Activated CD4-positive, alpha-beta T cell treated with anti-CD3 and anti-CD28 coated beads for 4 hours (primary cell): ENCODE measurements at places on chromosomes 1 and 21.

- no peak for DNase-seq
These were observed 19.0 kb upstream of the DUSP10 start for GRCh38 chr1:221760911-221761310.

- no peak for DNase-seq
These were observed 46.1 kb downstream of the FAF1 start for GRCh38 chr1:50913954-50914353.

DNA sequence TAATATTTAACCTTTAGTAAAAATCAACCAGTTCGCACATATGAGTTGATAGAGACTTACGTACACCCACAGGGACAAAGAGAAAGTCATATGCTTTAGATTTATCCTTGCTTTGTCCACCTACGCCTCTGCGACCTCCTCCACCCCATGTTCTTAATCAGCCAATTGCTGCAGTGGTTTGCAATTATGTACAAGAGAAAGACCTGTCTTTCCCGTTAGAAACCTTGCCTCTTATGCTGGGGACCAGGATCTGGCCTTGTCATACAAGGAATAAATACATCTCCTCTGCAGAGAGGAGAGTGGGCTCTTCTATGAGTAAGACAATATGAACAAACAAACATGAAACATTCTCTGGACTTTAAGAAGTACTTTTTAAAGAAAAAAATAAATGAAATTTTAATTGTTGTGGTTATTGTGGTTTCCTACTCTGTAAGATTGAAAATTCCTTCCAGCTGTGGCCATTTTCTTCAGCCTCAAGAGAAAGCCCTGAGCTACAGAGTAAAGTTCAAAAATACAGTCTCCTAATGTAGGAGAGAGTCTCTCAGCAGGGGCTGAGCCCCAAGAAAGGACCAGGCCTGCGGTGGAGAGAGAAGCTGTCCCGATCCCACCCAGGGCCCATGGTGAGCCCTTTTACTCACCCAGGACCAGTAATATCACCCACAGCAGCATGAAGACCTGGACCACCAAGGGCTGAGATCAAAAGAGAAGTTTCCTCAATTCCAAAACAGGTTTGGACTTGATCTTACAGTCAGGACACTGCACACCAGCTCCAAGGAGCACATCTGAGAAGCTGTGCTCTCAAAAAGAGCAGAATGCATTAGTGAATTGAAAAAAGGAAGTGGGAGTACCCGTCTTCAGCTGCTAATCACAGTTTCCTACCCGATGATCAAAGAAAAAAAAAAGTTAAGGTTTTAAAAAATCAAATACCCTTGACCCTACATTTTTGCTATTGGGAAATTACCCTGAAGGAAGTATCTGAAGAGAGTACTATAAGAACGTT, at the start of gene FCRL5:
Gene FCRL5 (minus strand): TSS at position 822 of the 1,000 bp plus-strand sequence. CDS start 153 bp downstream, at position 669.
- no peak for DNase-seq

- DNase-seq, result no peak
These were observed 1.8 kb downstream of the SFT2D2 start for GRCh38 chr1:168227620-168228019.

GRCh38 chr1:181126871-181127587, 38.5 kb downstream of the IER5 start:
- DNase-seq, result no peak

GRCh38 chr1:62906428-62906886, 122.5 kb downstream of the ATG4C start:
- no peak for DNase-seq

DNA sequence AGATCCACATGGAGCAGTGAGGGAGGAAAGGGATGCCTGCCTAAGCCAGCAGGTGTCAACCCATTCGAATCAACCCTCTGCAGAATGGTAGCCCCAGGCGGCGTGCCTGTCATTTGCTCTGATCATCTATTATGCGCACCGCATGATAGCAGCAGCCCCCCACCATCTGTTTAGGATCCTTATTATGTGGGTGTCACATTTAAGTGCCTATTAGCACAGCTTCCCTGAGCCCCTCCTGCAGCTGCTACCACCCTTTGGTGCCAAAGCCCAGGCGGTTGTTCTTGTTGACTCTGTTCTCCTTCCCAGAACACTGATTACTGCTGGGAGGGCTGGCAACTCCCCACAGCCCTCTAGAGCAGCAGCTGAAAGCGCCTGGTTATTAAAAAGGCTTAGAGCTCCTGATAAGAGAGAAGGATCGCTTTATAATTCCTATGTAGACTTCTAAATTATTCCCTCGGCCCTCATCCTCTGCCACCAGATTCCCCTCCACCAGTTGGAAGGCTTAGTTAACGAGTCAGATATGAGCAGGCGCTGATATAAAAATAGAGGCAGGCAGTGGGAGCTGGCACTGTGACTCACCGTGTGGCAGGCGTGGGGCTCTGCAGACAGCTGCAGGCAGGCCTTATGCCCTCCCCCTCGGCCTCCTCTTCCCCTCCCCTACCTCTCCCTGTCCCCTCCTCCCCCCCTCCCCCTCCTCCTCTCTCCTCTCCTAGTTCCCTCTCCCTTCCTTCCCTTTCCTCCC, 23.0 kb downstream of the ACTA1 start:
- DNase-seq, result no peak

GRCh38 chr1:11550664-11551283, 71.8 kb downstream of the DISP3 start:
- no peak for DNase-seq

GRCh38 chr1:42674214-42674613, 8.0 kb upstream of the YBX1 start:
- DNase-seq, result no peak

- DNase-seq, result no peak
These were observed 92.7 kb downstream of the SUSD4 start for GRCh38 chr1:223271085-223271781.

GRCh38 chr1:39258146-39258924, 53.8 kb downstream of the MACF1 start:
- peak; percentile 62 for DNase-seq

DNA sequence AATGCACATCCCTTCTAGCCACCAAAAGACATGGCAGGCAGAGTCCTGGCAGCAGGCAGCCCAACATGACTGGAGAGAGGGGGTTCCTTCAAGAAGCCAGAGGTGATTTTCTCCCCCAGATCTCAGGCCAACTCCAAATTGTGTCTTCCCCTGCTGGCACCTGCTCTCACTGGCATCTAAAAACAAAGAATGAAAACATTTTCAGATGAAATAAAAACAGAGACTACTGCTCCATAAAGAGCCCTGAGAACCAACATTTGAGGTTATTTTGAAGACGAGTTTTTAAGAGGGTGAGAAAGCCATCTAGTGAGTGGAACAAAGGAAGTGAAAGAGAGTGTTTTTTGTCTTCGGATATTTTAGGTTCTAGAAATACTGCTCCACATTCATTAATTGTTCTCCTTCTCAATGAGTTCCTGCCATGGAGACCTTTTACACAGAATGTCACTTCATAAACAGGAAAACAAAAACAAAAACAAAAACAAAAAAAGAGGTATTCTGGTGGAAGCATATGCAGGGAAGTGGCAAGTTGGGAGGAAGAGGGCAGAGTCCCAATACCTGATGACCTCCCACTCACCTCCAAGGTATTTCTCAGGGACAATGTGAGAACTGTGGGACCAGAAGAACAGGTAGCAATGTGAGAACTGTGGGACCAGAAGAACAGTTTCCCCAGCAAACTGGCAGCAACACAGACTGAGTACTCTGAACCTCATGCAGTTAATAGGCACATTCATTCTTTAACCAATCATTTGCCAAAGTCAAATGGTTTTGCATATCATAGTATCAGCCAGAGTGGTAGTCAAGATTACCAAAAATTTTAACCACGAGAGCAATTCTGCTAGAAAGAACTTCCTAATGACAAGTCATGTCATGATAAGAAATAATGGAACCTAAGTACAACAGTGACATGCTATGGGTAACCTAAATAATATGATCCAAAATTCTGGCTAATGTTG, 50.0 kb downstream of the KIAA0319L start:
- no peak for DNase-seq

DNA sequence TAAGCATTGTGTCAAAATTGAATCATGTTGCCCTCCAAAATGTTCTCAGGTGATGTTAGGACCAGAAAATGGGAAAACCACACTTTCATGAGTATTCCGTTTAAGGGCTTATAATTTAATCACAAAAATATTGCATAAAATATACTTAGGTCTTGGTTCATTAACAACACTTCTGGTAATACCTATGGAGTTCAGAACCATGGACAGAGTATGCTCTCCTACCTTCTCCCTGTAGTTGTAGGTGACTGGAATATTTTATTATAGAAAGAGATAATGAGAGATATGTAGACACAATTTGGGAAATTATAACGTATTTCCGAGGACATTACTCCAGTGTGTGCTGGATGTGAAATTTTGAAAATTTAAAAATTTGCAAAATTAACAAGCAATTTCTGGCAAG, 232.5 kb downstream of the NCAM2 start:
- no peak for DNase-seq

GRCh38 chr1:107949467-107950253, 15.3 kb downstream of the VAV3 start:
- no peak for DNase-seq

DNA sequence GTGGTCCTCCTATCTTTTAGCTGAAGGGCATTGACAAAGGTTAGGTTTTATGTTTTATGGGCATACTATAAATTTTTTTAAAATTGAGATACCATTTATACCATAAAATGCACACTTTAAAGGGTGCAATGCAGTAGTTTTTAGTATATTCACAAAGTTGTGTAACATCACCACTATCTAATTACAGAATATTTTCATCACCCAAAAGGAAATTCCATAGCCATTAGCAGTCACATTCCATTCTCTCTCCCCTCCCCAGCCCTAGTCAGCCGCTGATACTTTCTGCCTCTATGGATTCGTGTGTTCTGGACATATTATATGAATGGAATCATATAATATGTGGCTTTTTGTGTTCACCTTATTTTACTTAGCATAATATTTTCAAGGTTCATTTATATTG, 135.8 kb upstream of the B3GALT2 start:
- DNase-seq, result no peak

- no peak for DNase-seq
These were observed 5.3 kb downstream of the SAMD11 start for GRCh38 chr1:928825-929661.

GRCh38 chr1:201887116-201887866, 1.4 kb upstream of the SHISA4 start:
- no peak for DNase-seq

- DNase-seq, result no peak
These were observed 18.8 kb downstream of the SLC26A9 start for GRCh38 chr1:205924460-205924790.

- peak; percentile 13 for DNase-seq
These were observed 4.0 kb upstream of the SAMSN1 start for GRCh38 chr21:14550135-14550534.

DNA sequence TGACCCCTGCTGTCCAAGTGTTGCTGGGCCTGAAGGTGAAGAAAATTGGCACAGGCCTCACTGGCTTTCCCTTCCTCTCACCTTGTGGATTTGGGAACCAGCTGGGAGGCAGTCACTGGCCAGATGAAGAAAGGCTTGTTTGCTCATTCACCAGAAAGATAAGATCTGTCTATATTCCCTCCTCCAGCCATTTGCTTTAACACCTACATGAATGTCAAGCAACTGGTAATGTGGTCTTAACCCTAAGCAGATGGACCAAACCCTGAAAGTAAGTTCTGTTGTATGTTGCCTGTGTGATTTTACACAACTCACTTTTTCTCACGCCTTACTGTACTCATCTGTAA, 10.3 kb upstream of the SRRM1 start:
- no peak for DNase-seq

DNA sequence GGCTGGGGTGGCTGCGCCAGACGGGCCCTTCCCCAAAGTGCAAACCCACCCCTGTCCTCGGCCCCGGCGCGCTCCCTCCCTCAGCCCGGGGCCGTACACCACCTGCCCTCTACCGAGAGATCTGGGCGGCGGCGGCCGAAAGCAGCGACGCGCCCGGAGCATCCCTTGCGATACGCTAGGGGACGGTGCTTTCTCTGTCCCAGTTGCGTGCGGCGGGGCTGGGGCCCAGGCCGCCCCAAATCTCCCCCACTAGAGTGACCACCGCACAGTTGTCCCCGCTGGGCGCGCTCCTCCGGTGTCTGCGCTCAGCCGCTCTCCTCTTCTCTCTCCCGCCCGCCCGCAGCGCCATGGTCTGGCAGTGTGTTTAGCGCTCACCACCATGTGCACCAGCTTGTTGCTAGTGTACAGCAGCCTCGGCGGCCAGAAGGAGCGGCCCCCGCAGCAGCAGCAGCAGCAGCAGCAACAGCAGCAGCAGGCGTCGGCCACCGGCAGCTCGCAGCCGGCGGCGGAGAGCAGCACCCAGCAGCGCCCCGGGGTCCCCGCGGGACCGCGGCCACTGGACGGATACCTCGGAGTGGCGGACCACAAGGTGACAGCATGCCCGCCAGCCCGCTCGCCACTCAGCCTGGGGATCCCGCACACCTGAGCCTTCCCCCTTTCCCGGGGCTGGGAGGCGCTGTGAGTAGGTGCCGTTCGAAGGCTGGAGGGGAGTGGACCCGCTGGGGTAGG, 1.0 kb downstream of the ST6GALNAC5 start:
- no peak for DNase-seq

DNA sequence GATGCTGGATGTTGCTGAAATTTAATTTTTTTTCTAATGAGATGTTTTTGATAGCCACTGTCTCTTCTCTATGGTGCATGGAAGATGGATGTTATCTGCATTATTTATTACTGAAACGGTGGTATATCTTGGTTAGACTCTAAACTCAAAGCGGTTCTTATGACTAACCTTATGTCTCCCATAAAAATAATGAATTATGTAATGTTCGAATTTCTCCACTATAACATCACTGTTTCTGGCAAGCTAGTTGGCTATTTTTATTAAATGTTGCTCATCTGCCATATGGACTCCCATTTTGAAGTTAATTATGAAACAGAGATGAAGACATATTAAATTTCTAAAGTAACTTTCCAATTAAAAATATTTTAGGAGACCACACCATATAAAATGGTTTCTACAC, 808.6 kb upstream of the ADGRL4 start:
- DNase-seq, result no peak

- DNase-seq, result peak; percentile 67
These were observed 193.5 kb upstream of the FMN2 start for GRCh38 chr1:239898062-239898730.

GRCh38 chr1:161226759-161227158, 899 bp downstream of the TOMM40L start:
- no peak for DNase-seq

DNA sequence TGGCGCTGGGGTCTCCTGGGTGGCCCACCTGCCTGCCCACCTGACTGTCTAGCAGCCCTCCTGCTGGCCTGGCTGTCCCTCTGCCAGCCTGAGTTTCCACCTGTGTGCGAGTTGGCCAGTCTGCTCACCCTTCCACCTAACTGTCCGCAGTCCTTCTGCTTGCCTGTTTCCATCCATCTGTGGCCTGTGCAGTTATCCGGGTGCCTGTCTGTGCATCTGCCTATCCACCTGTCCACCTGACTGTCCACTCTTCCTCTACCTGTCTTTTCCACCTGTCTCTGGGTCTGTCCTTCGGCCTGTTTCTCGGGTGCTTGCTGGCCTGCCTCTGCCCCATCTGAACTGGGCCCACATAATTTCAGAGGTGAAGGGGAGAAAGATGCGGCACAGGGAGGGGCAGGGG, 1.9 kb downstream of the KCNQ4 start:
- DNase-seq, result no peak

- no peak for DNase-seq
These were observed 83.3 kb upstream of the TNR start for GRCh38 chr1:175826705-175827104.

GRCh38 chr1:37098237-37098636, 63.9 kb upstream of the GRIK3 start:
- no peak for DNase-seq
